ENCODE measurements at places on chromosomes 13 and 19. TPM values are rescaled to one million over a fixed set of nuclear protein-coding genes. Genes with fewer than 3 reads are reported as not detected.

Gene FGF21
- not detected for total RNA-seq

Gene CNN1
- 979 TPM for total RNA-seq

Gene TMEM38A
- 23.6 TPM for total RNA-seq

DNA sequence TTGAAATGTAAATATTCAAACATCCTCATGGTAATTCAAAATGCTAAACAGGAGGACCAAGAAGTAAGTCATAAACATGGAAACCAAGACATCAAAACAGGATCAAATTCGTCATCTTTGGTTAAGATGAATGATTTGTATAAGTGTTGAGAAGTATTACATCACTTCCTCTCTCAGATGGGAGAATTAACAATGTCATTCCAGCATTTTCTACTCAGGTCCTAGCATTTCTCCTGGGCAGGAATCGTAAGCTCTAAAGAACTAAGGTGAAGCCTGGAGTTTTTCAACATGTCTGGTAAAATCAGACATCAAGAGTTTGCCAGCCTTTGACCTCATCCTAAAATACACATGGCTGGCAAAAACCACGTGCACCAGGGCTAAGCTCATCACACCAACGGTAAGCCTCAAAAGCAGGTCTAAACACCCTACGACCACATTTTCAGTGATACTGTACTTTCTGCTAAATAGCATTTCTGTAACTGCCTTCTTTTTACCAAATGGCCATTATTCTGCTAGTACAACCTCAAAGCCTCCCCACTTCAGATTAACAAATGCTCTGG is 24.8 kb downstream of the RANBP3 start:
- H3K4me3 ChIP-seq: no peak overlapping the region
- H3K36me3 ChIP-seq: no peaks in the 10 kb centered on the region
- peaks cover 82% of the 10 kb centered on the region for H3K4me1 ChIP-seq
- H3K27me3 ChIP-seq: no peaks in the 10 kb centered on the region

DNA sequence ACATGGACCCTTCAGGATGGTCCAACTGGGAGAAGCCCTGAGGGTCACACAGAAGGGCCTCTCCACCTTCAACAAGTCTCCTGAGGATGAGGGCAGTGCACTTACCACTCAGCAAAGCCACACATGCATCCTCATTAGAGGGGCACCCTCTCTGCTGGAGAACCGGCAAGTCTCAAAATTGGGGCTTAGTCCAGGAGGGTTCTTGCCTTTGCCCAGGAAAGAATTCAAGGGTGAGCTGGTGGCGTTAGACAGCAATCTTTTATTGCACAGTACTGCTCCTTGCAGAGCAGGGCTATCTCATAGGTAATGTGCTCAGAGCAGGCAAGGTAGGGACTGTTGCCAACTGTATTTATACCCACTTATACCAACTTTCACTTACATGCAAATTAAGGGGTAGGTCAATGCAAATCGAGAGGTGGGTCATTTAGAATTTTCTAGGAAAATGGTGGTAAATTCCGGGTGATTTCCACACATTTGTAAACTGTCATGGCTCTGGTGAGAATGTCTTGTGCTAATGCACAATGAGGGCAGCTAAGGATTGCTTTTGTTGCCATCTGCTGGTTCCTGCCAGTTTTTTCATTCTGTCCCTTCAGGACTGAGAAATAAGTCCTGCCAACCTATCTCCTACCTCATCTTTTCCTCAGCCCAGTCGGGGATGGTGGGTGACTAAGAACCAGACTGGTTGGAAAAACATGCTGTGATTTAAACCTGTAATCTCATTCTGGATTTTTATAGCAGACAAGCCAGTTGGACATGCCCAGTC is 27.8 kb upstream of the IGSF23 start:
- no peak for DNase-seq
- H3K27me3 ChIP-seq: no peaks in the 10 kb centered on the region
- no peaks in the 10 kb centered on the region for H3K36me3 ChIP-seq
- no peak overlapping the region for H3K27ac ChIP-seq

DNA sequence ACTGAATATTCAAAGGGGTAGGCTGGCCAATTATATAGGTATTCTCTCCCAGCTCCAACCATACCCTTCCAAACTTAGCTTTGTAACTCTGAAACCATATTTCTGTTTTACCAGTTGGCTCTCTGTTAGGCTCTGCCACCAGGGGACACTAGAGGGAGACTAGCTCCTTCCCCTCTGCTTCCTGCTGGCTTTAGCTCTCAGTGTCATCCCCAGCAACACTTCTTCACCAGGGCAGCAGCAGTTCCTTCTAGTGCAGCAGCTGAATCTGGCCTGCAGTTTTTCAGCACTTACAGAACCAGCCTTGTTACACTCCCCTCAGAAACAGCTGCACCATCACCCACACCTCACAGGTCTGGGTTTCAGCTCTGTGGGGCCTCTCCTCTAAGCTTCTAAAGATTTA is 51.0 kb upstream of the DOCK9 start:
- no peak overlapping the region for H3K4me3 ChIP-seq
- no peak overlapping the region for H3K27ac ChIP-seq
- H3K36me3 ChIP-seq: no peaks in the 10 kb centered on the region
- H3K4me1 ChIP-seq: no peaks in the 10 kb centered on the region

- H3K4me3 ChIP-seq: no peak overlapping the region
- no peak for DNase-seq
- no peaks in the 10 kb centered on the region for H3K36me3 ChIP-seq
- H3K27ac ChIP-seq: no peak overlapping the region
Observed at GRCh38 chr19:55333870-55334269, 5.8 kb upstream of the KMT5C start.

- peaks cover 21% of the 10 kb centered on the region for H3K4me1 ChIP-seq
- peaks cover 2% of the 10 kb centered on the region for H3K36me3 ChIP-seq
- no peak overlapping the region for H3K4me3 ChIP-seq
Observed at GRCh38 chr13:27643334-27644132, 21.8 kb downstream of the POLR1D start.

- H3K4me1 ChIP-seq: peaks cover 35% of the 10 kb centered on the region
- no peak for DNase-seq
- H3K36me3 ChIP-seq: no peaks in the 10 kb centered on the region
- H3K27ac ChIP-seq: peak overlapping the region; percentile 98
Observed at GRCh38 chr13:27619093-27619727, 1.1 kb downstream of the LNX2 start.

DNA sequence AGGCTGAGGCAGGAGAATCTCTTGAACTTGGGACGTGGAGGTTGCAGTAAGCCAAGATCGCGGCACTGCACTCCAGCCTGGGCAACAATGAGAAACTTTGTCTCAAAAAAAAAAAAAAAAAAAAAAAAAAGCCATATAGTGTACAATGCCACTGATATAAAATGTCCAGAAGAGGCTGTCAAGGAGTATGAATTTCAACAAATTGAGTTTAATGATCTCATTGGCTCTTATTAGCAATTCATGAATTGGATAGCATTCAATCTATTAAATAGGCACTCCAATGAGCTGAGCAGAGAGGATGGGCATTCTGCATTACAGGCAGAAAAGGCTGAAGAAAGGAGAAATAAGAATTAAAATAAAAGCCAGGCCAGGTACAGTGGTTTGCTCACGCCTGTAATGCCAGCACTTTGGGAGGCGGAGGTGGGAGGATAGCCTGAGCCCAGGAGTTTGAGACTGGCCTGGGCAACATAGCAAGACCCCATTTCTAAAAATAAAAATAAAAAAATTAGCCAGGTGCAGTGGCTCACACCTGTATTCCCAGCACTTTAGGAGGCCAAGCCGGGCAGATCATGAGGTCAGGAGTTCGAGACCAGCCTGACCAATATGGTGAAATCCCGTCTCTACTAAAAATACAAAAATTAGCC is 757 bp upstream of the LMNB2 start:
- H3K4me1 ChIP-seq: peaks cover 18% of the 10 kb centered on the region
- H3K27me3 ChIP-seq: no peaks in the 10 kb centered on the region
- H3K27ac ChIP-seq: peak overlapping the region; percentile 41
- DNase-seq: no peak
- H3K4me3 ChIP-seq: peak overlapping the region; percentile 78
- H3K36me3 ChIP-seq: no peaks in the 10 kb centered on the region

- H3K4me3 ChIP-seq: no peak overlapping the region
- no peaks in the 10 kb centered on the region for H3K4me1 ChIP-seq
- H3K27ac ChIP-seq: no peak overlapping the region
- H3K36me3 ChIP-seq: no peaks in the 10 kb centered on the region
- H3K27me3 ChIP-seq: no peaks in the 10 kb centered on the region
Observed at GRCh38 chr13:38141792-38142191, 207.9 kb upstream of the UFM1 start.

DNA sequence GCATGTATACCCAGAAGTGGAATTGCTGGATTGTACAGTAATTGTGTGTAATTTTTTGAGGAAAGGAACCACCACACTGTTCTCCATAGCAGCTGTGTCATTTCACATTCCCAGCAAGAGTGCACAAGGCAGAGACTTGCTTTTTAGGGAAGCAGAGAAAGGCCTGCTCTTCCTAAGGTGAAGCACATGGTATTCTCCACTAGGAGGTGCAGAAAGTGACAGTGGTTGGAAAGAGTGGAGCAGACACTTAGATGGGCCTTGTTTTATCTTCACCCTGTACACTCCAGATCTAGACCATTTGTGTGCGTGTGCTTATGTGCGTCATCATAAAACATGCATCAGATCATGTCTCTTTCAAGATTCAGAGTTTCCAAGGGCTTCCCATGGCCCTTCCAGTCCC is 35.0 kb downstream of the FAM124A start:
- no peak for DNase-seq
- no peak overlapping the region for H3K27ac ChIP-seq
- no peak overlapping the region for H3K4me3 ChIP-seq
- H3K27me3 ChIP-seq: no peaks in the 10 kb centered on the region
- H3K36me3 ChIP-seq: peaks cover 2% of the 10 kb centered on the region

DNA sequence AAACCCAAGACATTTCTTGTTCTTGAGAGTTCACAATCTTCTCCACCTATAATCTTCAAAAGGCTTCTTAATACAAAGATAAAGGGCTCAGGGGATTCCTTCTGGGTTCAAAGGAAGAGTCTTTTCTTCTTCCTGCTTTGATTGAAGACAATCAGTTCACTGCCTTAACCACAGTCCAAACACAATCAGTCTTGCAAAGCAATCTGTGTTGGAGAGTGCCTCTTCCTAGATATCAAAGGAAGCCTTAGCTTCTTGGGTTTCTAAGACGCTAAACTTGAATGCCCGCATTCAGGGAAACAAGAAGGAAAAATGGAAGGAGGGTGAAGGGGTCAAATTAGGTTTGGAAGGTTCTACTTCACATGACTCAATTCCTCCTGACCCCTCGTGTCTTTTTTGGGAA is 27.2 kb downstream of the RANBP3 start:
- peak overlapping the region; percentile 82 for H3K27ac ChIP-seq
- H3K4me3 ChIP-seq: no peak overlapping the region
- H3K36me3 ChIP-seq: no peaks in the 10 kb centered on the region
- peaks cover 95% of the 10 kb centered on the region for H3K4me1 ChIP-seq
- no peaks in the 10 kb centered on the region for H3K27me3 ChIP-seq
- no peak for DNase-seq

GRCh38 chr19:917323-918151 is at the start of gene KISS1R:
Gene KISS1R (plus strand): TSS chr19:917333. CDS start chr19:917503, 170 bp downstream.
- no peak for DNase-seq
- H3K4me3 ChIP-seq: peak within 1 kb of the TSS; percentile 8

GRCh38 chr19:53389978-53390377 is 5.0 kb upstream of the ZNF765 start:
- H3K27me3 ChIP-seq: no peaks in the 10 kb centered on the region
- DNase-seq: no peak
- H3K4me3 ChIP-seq: no peak overlapping the region
- no peak overlapping the region for H3K27ac ChIP-seq
- H3K36me3 ChIP-seq: no peaks in the 10 kb centered on the region

Measured in heart left ventricle (tissue), 16 donors.